ENCODE measurements at places on chromosomes 3 and 15.

GRCh38 chr3:38039899-38040261, 872 bp downstream of the DLEC1 start:
- no peak for DNase-seq

DNA sequence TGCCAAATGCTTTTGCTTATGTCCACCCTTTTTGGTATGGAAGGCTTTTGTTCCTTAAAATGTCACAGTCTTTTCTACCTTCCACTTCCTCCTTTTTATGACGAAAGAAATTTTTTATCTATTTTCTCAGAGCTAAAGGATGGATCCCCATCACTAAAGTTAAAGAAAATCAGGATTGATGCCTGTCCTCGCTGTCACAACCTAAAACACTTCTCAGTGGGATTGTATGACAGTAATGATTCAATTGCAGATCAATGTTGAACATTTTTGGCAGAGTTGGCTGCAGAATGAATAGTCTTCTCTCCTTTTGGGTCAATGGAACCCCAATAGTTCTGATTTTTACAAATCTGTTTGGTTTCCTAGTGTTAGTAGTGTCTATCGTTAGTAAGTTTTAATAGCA, 549.8 kb upstream of the ROBO2 start:
- DNase-seq: no peak

GRCh38 chr3:86594838-86595237, 396.1 kb downstream of the VGLL3 start:
- DNase-seq: no peak

- DNase-seq: no peak
Measured at GRCh38 chr15:74889390-74889882, 406 bp upstream of the MPI start.

- no peak for DNase-seq
Measured at GRCh38 chr3:53140847-53141845, 10.9 kb upstream of the RFT1 start.

- no peak for DNase-seq
Measured at GRCh38 chr15:49870472-49870871, 248.6 kb downstream of the ATP8B4 start.

DNA sequence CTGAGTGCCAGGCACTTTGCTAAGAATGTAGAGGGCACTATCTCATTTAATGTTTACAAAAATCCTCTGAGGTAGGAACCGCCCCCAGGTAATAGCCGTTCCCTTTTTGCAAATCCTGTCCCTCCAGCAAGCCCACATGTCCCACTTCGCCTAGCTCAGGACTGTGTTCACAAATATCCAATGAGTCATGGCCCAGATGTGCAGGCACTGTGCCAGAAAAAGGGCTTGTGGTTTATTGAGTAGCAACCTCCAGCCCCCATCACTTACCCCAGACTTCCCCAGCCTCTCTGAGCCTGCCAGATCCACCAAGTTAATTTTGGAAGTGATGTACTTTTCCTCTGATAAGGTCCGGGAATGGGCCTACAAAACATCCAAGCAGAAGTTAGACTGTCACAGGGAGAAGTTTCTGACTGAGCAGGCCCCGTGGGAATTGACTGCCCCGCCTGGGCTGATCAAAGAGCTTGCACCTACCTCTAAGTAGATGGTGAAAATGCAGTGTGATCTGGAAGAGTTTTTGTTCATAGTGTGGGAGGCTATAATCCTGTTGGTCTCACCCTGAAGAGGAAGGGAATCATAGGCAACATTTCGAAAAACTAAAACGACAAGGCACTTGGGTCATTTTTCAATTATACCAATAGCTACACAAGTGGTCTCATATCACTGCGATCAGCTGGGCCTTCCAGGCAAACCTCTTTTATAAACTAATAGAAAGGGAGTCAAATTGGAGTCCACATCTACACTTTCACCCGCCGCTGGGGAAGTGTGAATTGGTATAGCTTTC, 15.7 kb downstream of the KIF9 start:
- DNase-seq: no peak

DNA sequence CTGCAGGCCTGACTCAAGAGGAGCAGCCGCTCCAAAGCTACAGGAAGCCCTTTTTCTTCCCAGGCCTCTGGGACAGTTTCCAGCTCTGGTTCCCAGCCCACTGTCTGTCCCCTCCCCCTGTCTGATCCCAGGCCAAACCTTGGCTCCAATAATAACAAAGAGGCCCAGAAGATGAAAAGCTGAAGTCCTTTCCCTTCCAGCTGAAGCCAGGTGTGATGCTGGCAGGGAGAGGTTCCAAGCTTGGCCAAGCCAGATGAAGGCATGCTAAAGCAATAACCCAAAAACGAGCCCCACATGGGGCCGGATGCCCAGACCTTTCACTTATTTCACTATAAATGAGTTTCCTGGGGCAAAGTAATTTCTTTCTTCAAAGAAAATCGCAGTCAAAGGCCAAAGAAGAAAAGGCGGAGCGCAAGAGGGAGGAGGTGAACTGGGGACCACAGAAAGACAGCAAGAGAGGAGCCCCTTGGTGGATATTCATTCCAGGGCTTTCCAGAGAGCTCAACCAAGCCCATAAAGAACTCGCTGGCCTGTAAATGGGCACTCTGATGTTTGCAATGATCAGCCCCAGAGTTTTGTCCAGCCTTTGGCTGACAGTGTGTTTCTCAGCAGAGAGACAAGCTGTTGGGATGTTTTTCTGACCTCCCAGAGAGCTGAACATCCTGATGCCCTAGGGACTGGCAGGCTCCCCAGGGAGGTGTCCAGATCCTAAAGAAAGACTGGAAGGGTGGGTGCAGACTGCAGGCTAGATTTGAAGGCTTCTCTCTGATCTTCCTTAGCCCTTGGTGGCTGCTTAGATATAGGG, 157.6 kb downstream of the UACA start:
- no peak for DNase-seq

DNA sequence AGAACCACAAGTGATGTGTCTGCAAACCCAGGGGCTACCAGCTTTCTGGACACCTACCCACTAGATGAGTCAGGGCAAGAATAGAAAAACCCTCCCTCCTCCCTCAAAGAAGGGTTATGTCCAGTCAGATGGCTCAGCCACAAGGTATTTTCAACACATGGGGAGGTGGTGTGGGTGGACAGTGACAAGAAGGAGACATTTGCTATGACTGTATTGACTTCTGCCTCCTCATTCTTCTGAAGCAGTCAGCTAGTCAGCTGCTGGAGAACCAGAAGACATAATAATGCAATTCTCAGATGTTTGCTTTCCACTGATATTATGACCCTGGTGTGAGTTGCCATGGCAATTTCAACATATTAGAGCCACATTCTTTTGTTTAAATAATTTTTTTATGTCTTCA, 66.7 kb upstream of the GOLGA8B start:
- DNase-seq: no peak

DNA sequence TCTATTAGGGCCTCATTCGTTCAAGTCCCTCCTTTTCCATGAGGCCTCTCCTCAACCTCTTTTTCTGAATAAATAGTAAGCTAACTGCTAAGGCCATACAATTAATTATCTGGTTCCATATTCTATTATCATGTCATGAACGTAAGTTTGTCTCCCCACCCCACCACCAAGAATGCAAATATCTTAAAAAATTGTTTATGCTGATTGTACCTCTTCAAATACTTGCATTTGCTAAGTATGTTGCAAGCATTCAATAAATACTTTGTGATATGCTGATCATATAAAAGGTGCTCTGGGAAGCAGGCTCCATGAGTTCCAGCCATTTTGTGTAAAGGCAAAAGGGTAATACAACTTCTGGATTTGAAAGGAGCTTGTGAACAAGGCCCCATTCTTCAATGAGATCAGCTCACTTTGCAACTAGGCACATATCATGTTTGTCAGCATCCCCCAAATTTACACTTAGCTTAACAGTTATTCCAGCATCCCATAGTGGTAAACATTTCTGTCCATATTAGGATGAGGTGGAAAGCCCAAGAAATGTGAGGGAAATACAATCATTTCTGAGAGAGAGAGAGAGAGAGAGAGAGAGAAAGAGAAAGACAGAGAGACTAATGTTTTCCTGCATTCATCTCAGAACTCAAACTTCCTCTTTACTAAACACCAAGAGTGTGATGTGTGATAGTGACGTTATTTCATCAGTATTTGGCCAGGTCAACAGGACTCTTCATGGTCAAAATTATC, 33.2 kb downstream of the SLC12A8 start:
- DNase-seq: no peak

DNA sequence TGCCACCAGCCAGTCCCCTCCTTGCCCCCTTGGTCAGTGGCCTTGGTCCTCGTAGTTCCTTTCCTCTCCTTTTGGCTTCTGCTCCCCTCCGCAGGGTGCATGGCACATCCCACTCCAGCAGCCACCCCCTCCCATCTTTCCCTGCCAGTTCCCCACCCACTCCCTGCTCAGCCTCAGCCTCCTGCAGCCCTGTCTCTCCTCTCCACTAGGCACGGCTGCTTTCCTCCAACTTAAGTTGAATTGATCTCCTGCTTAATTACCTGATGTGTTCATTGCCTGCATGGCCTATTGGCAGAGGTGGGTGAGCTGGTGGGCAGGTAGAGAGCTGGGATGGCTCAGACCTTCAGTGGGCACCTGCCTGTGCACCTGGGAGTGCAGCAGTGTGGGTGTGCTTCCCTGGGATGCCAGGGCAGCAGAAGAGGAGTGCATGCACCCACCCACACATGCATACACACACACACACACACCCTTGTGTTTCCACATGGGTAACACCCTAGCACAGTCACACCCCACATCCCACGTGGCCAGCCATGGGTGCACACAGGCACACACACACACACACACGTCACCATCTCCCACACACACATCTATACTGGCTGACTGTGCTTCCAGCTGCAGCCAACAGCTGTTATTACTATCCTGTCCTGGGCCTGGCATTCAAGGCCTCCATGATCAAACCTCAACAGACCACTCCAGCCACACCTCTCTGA, 30.9 kb downstream of the C3orf18 start:
- DNase-seq: no peak

- DNase-seq: no peak
Measured at GRCh38 chr15:69652293-69652692, 199.7 kb downstream of the RPLP1 start.

- no peak for DNase-seq
Measured at GRCh38 chr3:40951636-40952035, 247.7 kb upstream of the CTNNB1 start.

DNA sequence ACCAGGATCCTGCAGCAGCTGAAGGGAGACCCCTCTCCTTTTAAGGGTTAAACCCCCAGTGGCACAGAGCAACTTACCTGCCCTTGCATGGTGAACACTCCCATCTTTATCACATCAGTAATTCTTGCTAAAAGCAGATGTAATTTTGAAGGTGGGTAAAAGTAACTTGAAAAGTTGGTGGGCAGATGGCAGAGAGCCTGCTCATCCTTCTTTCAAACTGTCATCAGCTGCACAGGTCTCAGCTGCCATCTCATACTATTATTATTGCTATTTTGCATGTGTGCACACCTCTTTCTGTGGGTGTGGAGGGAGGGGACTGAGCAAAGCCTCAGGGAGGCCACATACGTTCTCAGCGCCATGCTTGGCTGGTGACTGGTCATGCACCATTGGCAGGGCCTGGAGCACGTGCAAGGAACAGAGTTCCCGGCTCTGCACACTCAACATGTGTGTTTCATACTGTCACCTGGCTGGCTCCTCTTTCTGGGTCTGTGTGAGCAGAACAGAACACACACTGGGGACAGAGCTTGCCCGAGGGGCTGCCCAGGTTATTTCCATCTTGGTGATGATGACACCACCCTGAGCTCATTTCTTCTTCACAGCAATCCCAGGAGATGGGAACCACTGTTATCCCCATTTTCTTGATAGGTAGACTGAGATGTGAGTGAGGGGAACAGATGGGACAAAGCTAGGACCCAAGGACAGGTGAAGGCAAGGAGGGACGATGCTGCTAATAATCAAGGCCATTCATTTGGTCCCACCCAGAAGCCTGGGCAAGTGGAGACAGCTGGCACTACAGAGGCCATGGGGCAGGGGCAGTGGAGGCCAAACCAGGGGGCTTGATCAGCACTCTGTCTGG, 95.8 kb upstream of the KLF13 start:
- no peak for DNase-seq

- no peak for DNase-seq
Measured at GRCh38 chr3:157789162-157789561, 285.9 kb upstream of the VEPH1 start.

GRCh38 chr3:175729466-175729865, 870.3 kb downstream of the NAALADL2 start:
- no peak for DNase-seq

- DNase-seq: no peak
Measured at GRCh38 chr15:25418202-25418601, 20.6 kb downstream of the UBE3A start.

GRCh38 chr3:30258426-30259392, 347.7 kb upstream of the TGFBR2 start:
- peak; percentile 77 for DNase-seq

- DNase-seq: no peak
Measured at GRCh38 chr3:94241986-94242385, 179.1 kb downstream of the NSUN3 start.

- peak; percentile 15 for DNase-seq
Measured at GRCh38 chr15:41230650-41231421, at the start of the genes CHP1 and EXD1. TSS of gene CHP1 (plus strand) at chr15:41231268. CDS start at chr15:41231383, 115 bp downstream. TSS of gene EXD1 (minus strand) at chr15:41230757. CDS start at chr15:41226575, 4,182 bp downstream.

- no peak for DNase-seq
Measured at GRCh38 chr3:176005564-176005963, 1146.4 kb downstream of the NAALADL2 start.

- DNase-seq: no peak
Measured at GRCh38 chr3:161894657-161895056, 398.0 kb downstream of the OTOL1 start.

DNA sequence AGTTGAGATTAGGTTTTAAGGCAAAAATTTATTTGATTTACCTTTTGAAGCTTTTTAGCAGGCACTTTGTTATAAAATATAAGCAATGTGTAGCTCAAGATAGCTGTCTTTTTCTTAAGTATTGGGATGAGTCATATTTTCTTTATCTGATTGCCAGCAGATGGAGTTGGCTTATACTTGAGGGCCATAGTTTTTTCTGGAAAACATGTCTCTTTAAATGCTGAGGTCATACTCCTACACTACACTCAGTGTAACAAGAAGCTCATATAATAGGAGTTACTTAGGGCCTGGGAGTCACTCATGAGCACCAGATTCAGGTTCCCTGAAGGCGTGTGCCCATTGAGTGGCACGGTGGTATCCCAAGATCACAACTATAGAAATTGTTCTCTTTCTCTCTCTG, 579.8 kb downstream of the EDEM1 start:
- no peak for DNase-seq

- DNase-seq: no peak
Measured at GRCh38 chr3:27633224-27633545, 88.9 kb downstream of the EOMES start.

DNA sequence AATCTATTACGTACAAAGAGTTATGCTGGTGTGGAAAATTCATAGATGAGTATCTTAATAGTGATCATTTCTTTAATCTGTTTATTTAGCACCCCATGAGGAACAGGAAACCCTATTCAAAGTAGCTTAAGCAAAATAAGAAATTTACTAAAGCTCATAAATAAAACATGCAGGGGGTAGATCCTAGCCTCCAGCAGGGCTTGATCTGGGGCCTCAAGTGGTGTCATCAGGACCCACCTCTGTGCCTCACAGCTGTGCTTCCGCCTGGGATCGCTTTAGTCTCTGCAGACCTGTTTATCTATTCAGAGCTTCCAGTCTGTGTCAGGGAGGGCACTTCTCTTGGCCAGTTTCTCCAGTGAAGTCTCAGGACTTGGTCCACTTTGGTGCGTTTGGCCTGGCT, 171.0 kb upstream of the SLC24A5 start:
- DNase-seq: no peak

GRCh38 chr3:96731031-96731430, 83.4 kb upstream of the EPHA6 start:
- DNase-seq: no peak

Data from NCI-H187 treated with DMSO at 0.1 percent for 48 hours (cell line).